NCI-H1092 (cell line): ENCODE measurements at places on chromosomes 1 and 21.

- DNase-seq, result no peak
Measured at GRCh38 chr1:163745204-163745603, 423.4 kb downstream of the NUF2 start.

DNA sequence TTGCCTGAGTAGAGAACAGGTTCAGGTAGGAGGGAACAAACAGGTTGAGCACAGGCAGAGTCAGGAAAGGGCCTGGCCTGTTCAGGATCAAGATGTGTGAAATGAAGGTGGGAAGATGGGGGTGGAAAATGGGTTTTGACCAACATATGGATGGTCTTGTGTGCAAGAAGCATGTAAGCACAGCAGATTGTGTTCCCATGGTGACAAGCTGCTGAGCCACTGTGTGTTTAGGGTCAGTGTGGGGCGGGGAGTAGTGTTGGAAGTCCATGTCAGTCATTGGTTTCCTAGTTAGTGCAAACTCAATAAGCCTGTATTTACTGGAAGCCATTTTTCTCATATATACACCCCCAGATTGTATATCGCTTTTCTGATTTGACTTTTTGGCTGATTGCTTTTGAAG is 111.9 kb downstream of the CAMTA1 start:
- DNase-seq, result no peak

DNA sequence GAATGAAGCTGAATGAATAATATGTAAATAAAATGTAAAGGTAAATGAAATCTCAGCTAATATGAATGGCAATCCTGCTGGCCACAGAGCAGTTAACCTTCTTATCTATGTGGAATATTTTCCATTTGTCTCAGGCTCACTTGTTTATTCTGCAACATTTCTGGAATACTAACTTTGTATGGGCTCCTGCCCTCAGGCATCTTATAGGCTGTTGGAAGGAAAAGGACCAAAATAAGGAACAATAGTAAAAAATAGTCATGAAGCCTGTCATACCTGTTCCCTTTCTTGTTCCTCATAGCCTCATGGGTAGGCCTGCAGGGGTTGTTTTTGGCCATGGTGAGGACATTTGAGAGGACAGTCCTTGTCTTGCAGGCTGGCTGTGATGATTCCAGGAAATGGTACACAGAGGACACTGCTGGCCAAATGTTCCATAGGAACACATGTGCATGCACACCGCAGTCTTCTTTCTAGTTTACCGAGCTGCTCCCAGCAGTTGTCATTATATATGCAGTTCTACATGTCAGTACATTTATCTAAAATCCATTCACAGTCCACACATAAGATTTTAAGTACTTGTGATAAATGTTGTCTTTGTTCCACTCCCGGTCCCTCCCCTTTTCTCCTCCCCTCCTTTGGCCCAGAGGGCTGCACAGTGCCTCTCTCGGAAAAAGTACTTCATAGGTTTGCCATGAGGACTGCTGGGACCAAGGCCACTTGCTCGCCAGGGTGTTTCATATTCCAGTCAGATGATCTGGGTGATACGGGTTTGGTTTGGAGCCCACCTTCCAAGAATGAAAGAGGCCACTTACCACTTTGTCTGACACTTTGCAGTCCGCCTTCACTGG is 15.2 kb upstream of the KCNQ4 start:
- DNase-seq, result no peak

DNA sequence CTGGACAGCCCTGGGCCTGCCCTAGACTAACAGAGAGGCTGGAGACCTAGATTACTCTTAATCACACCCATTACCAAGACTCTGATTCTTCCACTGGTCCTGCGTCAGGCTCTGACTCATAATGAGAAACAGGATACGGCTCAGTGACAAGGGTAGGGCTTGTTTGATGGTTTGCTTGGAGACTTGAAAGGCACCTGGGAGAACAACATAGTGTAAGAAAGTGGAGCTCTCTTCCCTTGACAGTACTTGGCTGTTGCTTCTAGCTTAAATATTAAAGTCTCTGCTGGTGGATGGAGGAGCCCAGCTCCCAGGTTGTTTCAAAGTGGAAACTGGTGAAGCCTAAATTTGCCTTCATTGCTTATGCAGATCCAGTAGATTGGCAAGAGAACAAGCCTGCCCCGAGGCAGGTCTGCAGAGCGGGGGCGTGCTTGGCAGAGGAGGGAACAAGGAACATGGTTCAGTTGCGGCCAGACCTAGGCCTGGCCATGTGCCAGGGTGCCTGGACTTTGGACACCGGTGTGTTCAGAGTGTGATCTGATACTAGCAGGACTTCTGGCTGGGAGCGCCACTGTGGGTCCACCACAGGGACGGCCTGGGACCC is 480.6 kb downstream of the CAMTA1 start:
- peak; percentile 7 for DNase-seq

DNA sequence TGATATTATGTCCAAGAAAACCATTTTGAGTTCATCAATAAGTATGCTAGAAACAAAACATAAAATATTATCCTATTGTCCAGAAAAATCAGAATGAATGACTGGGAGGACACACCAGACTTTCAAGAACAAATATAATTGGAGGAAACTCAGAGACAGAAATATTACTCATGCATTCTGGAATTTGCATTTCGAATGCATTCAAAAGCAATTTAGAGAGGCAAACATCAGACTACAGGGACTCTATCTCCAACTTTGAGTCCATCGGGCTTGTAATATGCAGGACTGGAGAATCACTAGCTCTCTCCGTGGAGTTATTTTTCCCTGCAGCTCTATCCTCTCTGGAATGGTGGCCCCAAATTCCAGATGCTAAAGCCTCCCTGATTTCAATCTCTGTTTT is 161.8 kb downstream of the CDC42BPA start:
- no peak for DNase-seq

GRCh38 chr1:26418865-26419349 is 8.3 kb downstream of the LIN28A start:
- DNase-seq, result no peak

DNA sequence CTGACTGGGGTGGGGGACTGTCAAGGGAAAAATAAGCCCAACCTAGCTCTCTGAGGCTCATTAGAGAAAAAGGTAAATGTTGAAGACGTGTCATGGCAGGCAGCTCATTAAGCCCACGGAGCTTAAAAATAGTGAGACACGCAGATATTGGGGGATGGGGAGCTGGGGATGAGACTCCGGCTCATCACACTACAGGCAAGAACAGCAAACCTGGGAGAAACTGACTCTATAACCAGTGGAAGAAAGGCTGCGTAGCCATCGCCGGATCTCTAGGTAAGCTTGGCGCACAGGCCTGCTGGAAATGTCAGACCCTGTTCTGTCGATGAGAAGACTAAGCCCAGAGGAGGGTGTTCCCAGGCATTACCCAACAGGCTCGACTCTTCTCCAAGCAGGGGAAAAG is 78.0 kb downstream of the SYT2 start:
- DNase-seq, result no peak

DNA sequence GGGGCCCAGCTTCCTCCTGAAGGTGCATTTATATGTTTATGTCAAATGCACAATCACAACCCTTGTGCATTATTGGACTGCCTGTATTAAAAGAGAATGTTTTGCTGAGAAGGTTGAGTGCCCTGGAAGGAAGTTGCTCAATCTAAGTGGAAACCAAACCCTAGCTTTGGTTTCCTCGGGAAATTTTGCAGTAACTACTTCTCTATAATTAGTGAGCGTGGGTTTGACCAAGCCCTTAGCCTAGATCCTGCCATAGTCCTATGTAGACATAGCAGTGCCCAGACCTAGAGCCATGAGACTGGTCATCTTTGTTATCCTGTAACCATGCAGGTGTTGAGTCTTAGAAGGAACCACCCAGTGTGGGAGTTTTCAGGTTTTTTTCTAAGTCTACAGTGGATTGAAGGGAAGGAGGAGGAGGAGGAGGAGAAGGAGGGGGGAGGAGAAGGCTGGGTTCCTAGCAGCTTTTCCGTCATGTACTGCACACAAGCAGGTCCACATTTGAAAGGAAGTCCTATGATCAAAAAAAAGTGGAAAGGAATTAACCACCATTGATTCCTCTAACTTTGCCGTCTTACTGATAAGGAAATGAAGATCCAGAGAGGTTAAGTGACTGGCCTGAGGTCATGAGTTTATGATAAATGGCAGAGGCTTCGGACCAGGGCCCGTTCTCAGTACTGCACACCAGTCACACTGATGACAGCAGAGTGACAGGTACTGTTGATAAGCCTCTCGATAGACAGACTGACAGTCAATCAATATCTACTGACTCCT is 72.2 kb upstream of the LYST start:
- no peak for DNase-seq

DNA sequence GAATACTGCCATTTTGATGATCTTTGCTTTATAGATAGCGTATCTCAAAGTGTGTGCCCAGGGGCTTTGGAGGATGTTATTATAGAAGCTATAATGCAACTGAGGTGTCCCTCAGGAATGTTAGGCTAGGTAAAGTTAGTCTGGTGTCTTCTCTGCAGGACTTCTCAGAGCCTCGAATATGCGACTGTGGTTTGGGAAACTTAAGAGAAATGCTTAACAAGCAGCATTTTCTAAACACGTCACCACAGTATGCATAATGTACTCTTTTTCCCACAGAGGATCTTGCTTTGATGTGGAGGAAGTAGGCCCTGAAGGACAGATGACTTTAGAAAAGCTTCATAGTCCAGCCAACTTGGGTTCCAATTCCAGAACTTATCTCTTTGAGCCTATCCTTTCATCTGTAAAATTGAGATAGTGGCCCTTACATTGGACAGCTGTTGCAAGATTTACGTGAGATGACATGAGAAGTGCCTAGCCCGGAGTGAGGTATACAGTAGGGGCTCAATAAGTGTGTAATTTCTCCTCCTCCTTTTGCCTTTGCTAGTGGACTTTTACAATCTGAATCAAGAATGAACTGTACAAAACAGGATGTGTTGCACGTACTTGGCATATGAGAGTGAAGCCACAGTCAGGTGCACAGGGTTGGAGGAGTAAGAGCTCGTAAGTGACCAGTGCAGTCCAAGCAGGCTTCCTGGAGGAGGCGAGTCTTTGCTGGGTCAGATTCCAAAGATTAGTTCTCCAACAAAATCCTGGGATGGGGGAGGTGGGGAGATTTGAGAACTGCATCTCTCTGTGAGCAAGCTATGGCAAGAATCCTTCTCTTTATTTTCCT is 29.7 kb upstream of the TRABD2B start:
- DNase-seq, result no peak

DNA sequence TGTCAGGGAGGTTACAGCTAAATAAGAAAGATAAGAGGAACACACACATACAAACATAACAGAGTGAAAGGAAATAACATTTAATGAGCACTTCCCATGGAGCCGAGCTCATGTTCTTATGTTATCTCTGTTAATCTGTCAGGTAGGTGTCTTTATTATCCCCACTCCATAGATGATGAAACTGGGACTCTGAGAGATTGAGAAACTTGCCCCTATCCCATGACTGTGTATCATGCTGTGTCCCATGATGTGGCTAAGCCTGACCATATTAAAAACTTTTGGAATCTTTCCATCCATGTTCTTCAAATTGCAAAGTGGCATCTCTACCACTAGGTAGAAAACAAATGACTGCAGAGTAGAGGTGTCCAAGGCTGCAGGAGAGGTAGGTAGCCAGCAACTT is 285.2 kb upstream of the SGIP1 start:
- DNase-seq, result no peak
